ENCODE measurements at places on chromosomes 4 and X. TPM values are rescaled to one million over a fixed set of nuclear protein-coding genes. Genes with fewer than 3 reads are reported as not detected.
A peak's percentile ranks its signal among the peaks of the same experiment; 100 is the strongest.

Gene KCND1
- 1.3 TPM for polyA plus RNA-seq

Gene YIPF7
- 0.14 TPM for polyA plus RNA-seq

- no peaks in the 10 kb centered on the region for H3K4me1 ChIP-seq
- H3K27me3 ChIP-seq, result no peaks in the 10 kb centered on the region
- no peaks in the 10 kb centered on the region for H3K36me3 ChIP-seq
- no peak overlapping the region for H3K4me3 ChIP-seq
- H3K27ac ChIP-seq, result no peak overlapping the region
Observed at GRCh38 chr4:107977966-107978705, 11.6 kb upstream of the HADH start.

DNA sequence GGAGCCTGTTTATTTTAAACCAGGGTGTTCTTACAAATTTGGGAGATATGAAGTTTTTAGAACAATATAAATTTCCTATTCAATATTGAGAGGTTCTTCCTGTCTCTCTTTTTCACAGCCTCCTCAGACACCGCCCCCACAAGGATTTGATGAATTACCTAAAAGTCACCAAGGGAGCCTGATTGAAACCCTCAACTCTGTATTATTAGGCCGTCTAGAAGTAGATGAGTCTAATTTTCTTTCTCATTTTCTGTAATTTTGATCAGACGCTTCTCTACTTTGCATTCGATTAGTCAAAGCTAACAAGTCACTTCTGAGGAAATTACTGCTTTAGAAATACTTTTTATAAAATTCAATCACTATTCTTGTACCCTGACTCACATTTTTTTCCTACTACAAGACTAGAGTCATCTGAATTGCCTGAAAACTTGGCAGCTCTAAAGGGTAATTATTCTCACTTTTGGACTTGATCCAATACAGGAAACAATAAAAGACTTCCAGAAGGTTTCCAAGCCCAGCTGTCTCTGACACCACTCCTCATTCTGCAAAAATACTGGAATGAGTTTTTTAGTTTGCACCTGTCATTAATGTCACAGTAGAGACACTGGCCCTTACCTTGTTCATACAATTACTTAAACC, 111.2 kb downstream of the ELOVL6 start:
- no peaks in the 10 kb centered on the region for H3K36me3 ChIP-seq
- DNase-seq, result no peak
- H3K27ac ChIP-seq, result no peak overlapping the region
- no peaks in the 10 kb centered on the region for H3K4me1 ChIP-seq

- no peak overlapping the region for H3K4me3 ChIP-seq
- H3K27me3 ChIP-seq, result no peaks in the 10 kb centered on the region
- H3K4me1 ChIP-seq, result no peaks in the 10 kb centered on the region
- H3K36me3 ChIP-seq, result no peaks in the 10 kb centered on the region
- no peak for DNase-seq
Observed at GRCh38 chrX:8520178-8520577, 55.5 kb downstream of the VCX3B start.

Gene PASD1
- not detected for polyA plus RNA-seq

Gene DKC1
- polyA plus RNA-seq, result 26.5 TPM

DNA sequence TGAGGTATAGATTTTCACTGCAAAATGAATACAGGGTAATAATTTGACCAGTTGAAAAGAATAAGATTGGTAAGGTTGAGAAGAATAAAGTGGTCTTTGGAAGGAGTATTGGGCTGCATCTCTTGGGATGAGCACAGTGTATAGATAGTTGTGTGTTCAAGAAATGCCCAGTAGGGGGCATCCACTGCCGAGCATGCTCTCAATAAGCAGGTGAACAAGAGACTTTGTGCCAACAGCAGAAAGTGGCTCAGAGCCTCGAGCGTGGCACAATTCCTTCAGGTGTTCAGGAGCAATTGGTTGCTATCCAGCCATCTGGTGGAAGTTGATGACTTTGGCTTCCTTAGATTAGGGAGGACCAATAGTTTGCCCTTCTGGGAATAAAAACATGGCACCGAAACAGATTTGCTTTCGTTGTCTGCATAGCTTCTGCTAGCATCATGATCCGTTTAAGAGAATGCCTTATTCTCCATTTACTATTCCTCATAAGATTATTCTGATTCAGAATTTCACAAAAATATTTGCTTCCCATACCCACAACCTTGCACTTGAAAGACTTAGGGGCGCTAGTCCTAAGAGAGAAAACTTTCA, 258.1 kb upstream of the NEIL3 start:
- no peak overlapping the region for H3K4me3 ChIP-seq
- no peaks in the 10 kb centered on the region for H3K27me3 ChIP-seq
- no peaks in the 10 kb centered on the region for H3K4me1 ChIP-seq
- no peak for DNase-seq
- no peaks in the 10 kb centered on the region for H3K36me3 ChIP-seq

DNA sequence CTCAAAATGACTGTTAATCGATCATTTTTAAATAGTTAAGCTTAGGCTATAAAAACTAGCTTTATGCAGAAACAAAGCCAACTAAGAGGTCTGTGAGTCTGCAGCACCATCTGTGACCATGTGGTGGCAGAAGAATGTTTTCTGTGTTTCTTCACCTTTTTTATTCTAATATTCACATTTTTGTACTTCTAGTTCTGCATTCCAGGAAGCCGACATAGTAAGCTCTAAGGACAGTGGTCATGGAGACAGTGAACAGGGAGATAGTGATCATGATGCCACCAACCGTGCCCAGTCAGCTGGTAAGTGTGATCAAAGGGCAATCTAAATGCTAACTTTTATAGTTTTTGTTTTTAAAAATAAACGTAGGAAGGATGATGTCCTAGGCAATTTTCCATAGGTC, 5.6 kb downstream of the PCDH10 start:
- H3K27ac ChIP-seq, result no peak overlapping the region
- H3K36me3 ChIP-seq, result no peaks in the 10 kb centered on the region
- DNase-seq, result no peak
- peaks cover 3% of the 10 kb centered on the region for H3K27me3 ChIP-seq
- H3K4me1 ChIP-seq, result peaks cover 11% of the 10 kb centered on the region

DNA sequence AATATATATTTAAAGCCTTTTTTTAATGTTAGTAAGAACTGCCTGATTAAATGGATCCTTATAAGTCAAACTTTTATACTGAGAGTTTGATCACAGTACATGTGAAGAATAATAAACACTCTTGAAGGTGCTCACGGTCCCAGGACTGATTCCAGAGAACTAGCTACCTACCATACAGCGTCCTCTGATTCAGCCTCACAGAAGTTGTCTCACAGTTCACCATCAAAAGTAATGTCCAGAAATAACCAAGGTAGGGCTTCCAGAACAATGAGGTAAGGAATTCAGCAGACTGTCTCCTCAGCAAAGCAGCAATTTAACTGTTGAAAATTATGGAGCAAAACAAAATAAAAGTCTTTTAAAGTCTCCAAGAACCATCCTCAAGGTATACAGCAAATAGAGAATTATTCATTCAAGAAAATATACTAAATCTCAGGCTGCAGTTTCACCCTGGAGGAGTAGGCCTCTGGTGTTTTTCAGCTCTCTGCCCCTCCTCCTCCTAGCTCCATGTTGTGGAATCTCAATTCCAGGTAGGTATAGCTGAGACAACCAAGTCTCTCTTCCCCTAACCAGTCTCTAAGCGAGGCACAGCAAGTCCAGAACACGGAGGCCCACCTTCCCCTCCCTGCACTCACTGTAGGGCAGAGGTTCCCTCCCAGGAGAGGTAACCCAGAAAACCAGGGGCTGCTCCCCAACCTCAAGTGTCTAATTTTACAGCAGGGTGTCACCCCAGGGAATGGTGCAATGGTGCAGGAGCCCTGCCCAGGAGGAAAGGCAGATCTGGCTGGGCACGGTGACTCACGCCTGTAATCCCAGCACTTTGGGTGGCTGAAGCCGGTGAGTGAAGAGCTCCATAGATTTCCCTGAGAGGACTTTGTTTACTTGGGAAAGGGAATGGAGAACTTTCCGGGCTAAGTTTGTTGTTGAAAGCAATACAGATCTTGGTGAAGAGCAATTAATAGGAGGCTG, 28.6 kb downstream of the FAM241A start:
- H3K4me1 ChIP-seq, result no peaks in the 10 kb centered on the region
- DNase-seq, result no peak
- no peak overlapping the region for H3K4me3 ChIP-seq
- no peaks in the 10 kb centered on the region for H3K36me3 ChIP-seq

GRCh38 chrX:404656-405055, 17.9 kb upstream of the PPP2R3B start:
- H3K4me1 ChIP-seq, result no peaks in the 10 kb centered on the region
- no peaks in the 10 kb centered on the region for H3K36me3 ChIP-seq
- H3K27me3 ChIP-seq, result no peaks in the 10 kb centered on the region
- H3K4me3 ChIP-seq, result no peak overlapping the region
- H3K27ac ChIP-seq, result no peak overlapping the region
- DNase-seq, result no peak

- DNase-seq, result no peak
- H3K4me1 ChIP-seq, result no peaks in the 10 kb centered on the region
- H3K27me3 ChIP-seq, result no peaks in the 10 kb centered on the region
- no peak overlapping the region for H3K27ac ChIP-seq
Observed at GRCh38 chr4:164894702-164895101, 17.7 kb downstream of the APELA start.

DNA sequence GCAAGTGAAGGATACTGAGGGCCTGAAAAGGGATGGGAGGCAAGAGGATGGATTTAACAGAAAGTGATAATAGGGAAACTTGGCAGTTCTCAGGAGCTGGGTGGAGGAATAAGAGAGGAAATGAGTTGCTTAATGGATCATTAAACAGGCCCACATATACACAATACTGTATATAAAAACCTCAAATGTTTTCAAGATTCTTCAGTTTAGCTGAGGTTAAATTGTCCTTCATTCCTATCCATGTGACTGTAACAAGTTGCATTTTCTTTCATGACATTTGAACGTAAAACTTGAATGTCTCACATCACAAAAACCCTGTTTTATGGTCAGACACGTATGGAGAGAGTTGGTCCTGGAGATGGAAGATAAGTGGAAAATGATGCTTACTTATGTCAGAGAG, 76.5 kb upstream of the PLAC8 start:
- H3K4me3 ChIP-seq, result no peak overlapping the region
- no peaks in the 10 kb centered on the region for H3K36me3 ChIP-seq
- no peaks in the 10 kb centered on the region for H3K4me1 ChIP-seq
- H3K27ac ChIP-seq, result no peak overlapping the region
- DNase-seq, result no peak

Gene PCSK1N
- 167 TPM for polyA plus RNA-seq

Gene CCDC158
- 0.73 TPM for polyA plus RNA-seq

DNA sequence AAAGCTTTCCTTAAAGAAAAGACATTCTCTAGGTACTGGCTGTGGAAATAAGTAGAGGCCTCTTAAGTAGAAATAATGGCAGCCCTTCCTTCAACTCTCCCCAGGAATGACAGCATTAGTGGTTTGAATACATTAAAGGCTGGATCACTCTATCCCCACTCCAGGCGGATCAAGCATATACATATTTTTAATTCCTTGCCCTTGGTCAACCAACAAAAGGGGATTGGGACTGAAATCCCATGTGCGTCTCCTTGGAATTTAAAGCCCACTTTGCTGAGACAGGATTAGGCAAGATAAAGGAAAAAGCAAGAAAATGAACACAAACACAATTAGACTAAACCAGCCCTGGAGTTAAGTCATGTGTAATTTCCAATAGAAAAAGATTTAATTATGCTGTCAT, 391.3 kb downstream of the PPP1R2C start:
- no peaks in the 10 kb centered on the region for H3K4me1 ChIP-seq
- no peaks in the 10 kb centered on the region for H3K36me3 ChIP-seq
- H3K27ac ChIP-seq, result no peak overlapping the region
- no peaks in the 10 kb centered on the region for H3K27me3 ChIP-seq

- peak; percentile 38 for DNase-seq
- H3K27me3 ChIP-seq, result no peaks in the 10 kb centered on the region
- H3K36me3 ChIP-seq, result no peaks in the 10 kb centered on the region
Observed at GRCh38 chr4:7328913-7329638, 105.7 kb downstream of the PSAPL1 start.

GRCh38 chrX:9634551-9634950, 131.1 kb downstream of the GPR143 start:
- no peak overlapping the region for H3K27ac ChIP-seq
- H3K4me1 ChIP-seq, result no peaks in the 10 kb centered on the region
- no peak overlapping the region for H3K4me3 ChIP-seq
- no peaks in the 10 kb centered on the region for H3K27me3 ChIP-seq
- H3K36me3 ChIP-seq, result no peaks in the 10 kb centered on the region
- no peak for DNase-seq

Gene FAM47C
- 0.04 TPM for polyA plus RNA-seq

Gene NRK
- polyA plus RNA-seq, result 0.14 TPM

- no peaks in the 10 kb centered on the region for H3K36me3 ChIP-seq
- no peaks in the 10 kb centered on the region for H3K27me3 ChIP-seq
- no peak for DNase-seq
- H3K4me3 ChIP-seq, result no peak overlapping the region
- H3K4me1 ChIP-seq, result no peaks in the 10 kb centered on the region
- H3K27ac ChIP-seq, result no peak overlapping the region
Observed at GRCh38 chr4:165058666-165059065, 5.0 kb downstream of the TRIM75 start.

- no peak for DNase-seq
- no peaks in the 10 kb centered on the region for H3K36me3 ChIP-seq
- H3K4me3 ChIP-seq, result no peak overlapping the region
- no peaks in the 10 kb centered on the region for H3K4me1 ChIP-seq
- no peak overlapping the region for H3K27ac ChIP-seq
- peaks cover 4% of the 10 kb centered on the region for H3K27me3 ChIP-seq
Observed at GRCh38 chrX:40146262-40147125, 48.7 kb upstream of the BCOR start.

- no peaks in the 10 kb centered on the region for H3K36me3 ChIP-seq
- H3K4me1 ChIP-seq, result no peaks in the 10 kb centered on the region
- H3K4me3 ChIP-seq, result no peak overlapping the region
- H3K27me3 ChIP-seq, result no peaks in the 10 kb centered on the region
Observed at GRCh38 chrX:110168585-110168984, 149.3 kb downstream of the AMMECR1 start.

GRCh38 chrX:71953391-71953790, 42.7 kb downstream of the NHSL2 start:
- DNase-seq, result no peak
- no peaks in the 10 kb centered on the region for H3K36me3 ChIP-seq
- peaks cover 5% of the 10 kb centered on the region for H3K27me3 ChIP-seq
- no peaks in the 10 kb centered on the region for H3K4me1 ChIP-seq
- H3K27ac ChIP-seq, result no peak overlapping the region
- H3K4me3 ChIP-seq, result no peak overlapping the region

- H3K4me1 ChIP-seq, result no peaks in the 10 kb centered on the region
- no peak overlapping the region for H3K4me3 ChIP-seq
- no peak overlapping the region for H3K27ac ChIP-seq
- DNase-seq, result no peak
- no peaks in the 10 kb centered on the region for H3K27me3 ChIP-seq
Observed at GRCh38 chr4:123995936-123996335, 599.3 kb downstream of the SPRY1 start.

DNA sequence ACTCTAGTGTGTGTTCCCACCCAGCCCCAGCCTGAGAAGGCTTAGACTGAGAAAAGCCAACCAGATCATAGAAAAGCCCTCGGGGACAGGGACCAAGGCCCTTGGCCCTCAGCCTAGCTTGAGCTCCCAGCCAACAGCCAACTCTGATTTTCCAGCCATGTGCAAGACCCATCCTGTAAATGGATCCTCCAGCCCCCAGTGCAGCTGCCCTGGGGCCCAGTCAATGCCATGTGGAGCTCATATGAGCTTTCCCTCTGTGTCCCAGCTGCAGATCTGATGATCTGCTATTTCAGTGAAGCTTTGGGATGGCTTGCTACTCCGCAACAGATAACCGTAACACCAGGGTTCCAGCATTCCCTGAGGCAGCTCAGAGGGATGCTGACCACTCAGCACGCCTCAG, 40.5 kb upstream of the CDKN2AIP start:
- H3K4me3 ChIP-seq, result no peak overlapping the region
- H3K27me3 ChIP-seq, result no peaks in the 10 kb centered on the region
- no peaks in the 10 kb centered on the region for H3K36me3 ChIP-seq
- no peak overlapping the region for H3K27ac ChIP-seq
- DNase-seq, result no peak

Data from pancreas (tissue), 10 donors.